ENCODE measurements at places on chromosomes 12 and 14.
A peak's percentile ranks its signal among the peaks of the same experiment; 100 is the strongest.

GRCh38 chr12:118337194-118337838 is 35.4 kb downstream of the TAOK3 start:
- no peak overlapping the region for H3K27ac ChIP-seq
- no peaks in the 10 kb centered on the region for H3K27me3 ChIP-seq
- no peak overlapping the region for H3K4me3 ChIP-seq
- no peaks in the 10 kb centered on the region for H3K36me3 ChIP-seq
- DNase-seq: no peak

DNA sequence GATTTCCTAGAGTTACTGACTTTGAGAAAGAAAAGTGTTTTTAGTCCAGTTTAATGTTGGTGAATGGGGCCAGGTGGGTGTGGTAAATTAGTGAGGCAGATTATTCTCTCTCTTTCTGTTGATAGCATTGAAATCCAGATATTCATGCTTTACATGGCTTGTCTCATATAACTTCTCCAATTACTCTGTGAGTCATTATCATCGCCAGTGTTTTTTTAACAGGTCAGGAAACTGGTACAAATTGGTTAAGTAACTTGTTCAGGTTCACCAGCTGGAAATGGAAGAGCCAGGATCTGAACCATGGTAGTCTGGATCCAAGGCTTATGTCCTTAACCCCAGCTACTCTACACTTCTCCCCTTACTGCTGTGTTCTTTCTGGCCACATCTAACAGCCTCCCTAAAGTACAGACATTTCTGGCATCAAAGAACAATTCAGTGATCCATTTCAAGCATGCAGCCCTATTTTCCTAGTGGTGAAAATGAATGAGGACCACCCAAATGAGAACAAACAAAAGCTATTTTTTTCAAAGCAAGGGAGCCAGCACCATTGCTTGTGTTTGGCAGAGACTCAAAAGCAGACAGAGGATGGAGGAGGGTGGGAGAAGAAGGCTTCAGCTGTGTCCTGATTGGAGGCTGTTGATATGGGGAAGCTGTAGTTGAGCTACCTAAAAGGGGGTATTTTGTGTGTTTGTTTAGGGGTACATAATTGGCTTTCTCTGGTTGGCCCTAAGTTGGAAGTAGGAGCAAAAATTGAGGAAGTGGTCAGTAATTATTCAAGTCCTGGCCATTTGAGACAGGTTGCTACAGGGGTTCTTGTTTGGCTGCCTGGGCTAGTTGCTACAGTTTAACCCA is 1.7 kb downstream of the IRAK3 start:
- H3K4me3 ChIP-seq: no peak overlapping the region
- H3K27ac ChIP-seq: no peak overlapping the region
- no peak for DNase-seq
- no peaks in the 10 kb centered on the region for H3K27me3 ChIP-seq
- peaks cover 10% of the 10 kb centered on the region for H3K4me1 ChIP-seq

GRCh38 chr14:73977896-73978295 is 27.8 kb downstream of the COQ6 start:
- DNase-seq: no peak
- H3K4me3 ChIP-seq: no peak overlapping the region
- no peaks in the 10 kb centered on the region for H3K4me1 ChIP-seq
- H3K36me3 ChIP-seq: no peaks in the 10 kb centered on the region

DNA sequence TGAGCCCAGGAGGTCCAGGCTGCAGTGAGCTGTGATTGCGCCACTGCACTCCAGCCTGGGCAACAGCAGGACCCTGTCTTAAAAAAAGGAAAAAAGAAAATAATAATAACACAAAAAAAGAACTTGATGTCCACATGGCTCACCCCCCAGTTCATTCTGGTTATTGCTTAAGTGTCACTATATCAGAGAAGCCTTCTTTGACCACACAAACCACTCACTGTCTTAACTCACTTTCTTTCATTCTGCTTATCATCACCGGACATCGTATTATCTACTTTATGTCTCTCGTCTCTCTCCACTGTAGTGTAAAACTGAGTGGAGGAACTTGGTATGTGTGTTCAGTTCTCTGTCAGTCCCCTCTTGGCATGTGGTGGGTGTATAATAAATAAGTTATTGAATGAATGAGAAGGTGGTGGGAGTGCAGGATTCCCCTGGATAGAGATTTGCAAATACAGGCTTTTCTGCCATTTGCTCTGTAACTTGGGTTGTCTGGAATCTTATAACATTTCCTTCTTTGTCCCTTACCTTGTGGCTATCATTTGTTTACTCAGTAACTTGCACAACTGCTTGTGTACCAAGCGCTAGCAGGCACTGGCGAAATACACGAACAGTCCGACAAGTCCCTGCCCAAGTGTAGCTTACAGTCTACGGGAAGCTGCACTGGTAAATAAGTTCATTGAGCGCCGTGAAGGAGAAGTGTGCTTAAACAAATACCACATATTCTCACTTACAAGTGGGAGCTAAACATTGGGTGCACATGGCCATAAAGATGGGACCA is 86.6 kb upstream of the TRAF3 start:
- H3K36me3 ChIP-seq: no peaks in the 10 kb centered on the region
- H3K4me3 ChIP-seq: no peak overlapping the region
- H3K27ac ChIP-seq: no peak overlapping the region

DNA sequence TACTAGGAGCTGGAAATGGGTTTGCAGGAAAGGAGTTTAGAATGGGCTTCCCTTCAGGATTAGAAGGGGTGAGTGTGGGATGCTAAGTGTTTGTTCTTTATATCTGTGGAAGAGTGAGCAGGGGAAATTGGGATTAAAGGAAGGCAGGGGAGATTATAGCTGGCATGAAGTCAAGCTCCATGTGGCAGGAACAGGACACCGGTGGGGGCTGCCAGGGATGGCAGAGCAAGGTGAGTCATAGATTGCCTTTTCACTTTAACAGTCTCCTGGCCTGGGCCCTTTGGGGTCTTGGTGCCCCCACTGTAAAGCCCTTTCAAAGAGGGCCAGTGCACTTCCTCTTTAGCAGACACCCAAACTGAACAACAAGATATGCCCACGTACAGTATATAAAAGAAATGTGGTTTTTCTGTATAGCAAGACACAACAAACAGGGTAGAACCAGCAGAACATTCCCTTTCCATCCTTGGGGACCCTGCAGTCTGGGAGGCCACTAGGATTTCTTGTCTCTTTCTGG is 23.1 kb upstream of the FBXO21 start:
- H3K27me3 ChIP-seq: no peaks in the 10 kb centered on the region
- DNase-seq: no peak
- H3K4me3 ChIP-seq: no peak overlapping the region
- H3K36me3 ChIP-seq: no peaks in the 10 kb centered on the region
- peaks cover 6% of the 10 kb centered on the region for H3K4me1 ChIP-seq
- H3K27ac ChIP-seq: no peak overlapping the region

GRCh38 chr12:104352106-104352713 is 48.7 kb downstream of the EID3 start:
- no peak overlapping the region for H3K27ac ChIP-seq
- no peaks in the 10 kb centered on the region for H3K27me3 ChIP-seq
- no peak overlapping the region for H3K4me3 ChIP-seq

- H3K4me3 ChIP-seq: peak within 1 kb of the TSS; percentile 87
- peaks cover 19% of the 10 kb centered on the region for H3K4me1 ChIP-seq
- no peaks in the 10 kb centered on the region for H3K36me3 ChIP-seq
- peak; percentile 51 for DNase-seq
- H3K27ac ChIP-seq: peak within 1 kb of the TSS; percentile 99
Measured at GRCh38 chr12:50763639-50764285, at the start of gene ATF1. TSS of gene ATF1 (plus strand) at chr12:50764101. CDS start at chr12:50780146, 16,045 bp downstream.

DNA sequence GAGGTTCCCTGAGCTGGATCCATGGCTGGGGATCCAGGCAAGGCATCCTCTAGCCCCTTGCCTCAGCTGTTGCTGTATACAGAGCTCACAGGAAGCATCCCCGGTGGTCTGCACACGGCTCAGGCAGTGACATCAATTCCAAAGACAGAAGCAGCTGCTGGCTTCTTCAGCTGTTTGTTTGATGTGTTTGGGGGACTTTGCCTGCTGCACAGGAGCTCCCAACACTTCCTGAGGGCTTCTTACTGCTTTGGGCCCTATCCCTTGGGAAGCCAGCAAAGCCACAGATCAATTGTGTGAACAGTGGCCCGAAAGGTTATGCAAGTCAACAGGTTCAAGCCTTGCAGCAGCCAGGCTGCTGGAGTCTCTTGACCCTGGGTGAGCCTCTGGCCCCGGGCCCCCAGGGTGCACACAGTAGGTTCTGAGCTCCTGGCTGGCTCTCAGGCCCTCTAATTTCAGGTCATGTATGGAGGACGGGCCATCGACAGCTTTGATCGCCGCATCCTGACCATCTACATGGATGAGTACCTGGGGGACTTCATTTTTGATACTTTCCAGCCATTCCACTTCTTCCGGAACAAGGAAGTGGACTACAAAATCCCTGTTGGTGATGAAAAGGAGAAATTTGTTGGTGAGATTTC is 42.6 kb downstream of the CCDC92 start:
- H3K27me3 ChIP-seq: no peaks in the 10 kb centered on the region
- no peaks in the 10 kb centered on the region for H3K36me3 ChIP-seq
- no peak for DNase-seq
- H3K4me1 ChIP-seq: no peaks in the 10 kb centered on the region
- H3K4me3 ChIP-seq: no peak overlapping the region
- no peak overlapping the region for H3K27ac ChIP-seq

DNA sequence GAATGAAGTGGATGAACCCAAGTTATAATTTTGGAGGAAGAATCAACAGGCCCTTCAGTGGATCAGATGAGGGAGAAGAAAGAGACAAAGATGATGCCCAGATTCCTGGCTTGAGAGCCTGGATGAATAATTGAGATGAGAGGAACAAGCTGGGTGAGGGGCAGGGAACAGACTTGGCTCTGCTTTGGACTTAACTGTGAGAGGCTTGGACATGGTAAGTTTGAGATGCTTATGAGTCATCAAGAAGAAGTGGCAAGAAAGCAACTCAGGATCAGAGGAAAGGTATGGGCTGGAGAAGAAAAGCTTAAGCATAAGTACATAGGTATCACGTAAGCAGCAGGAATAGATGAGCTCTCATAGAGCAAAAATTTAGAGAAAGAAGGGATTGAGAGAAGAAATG is 55.3 kb downstream of the FIGNL2 start:
- no peaks in the 10 kb centered on the region for H3K4me1 ChIP-seq
- H3K36me3 ChIP-seq: no peaks in the 10 kb centered on the region
- H3K27me3 ChIP-seq: no peaks in the 10 kb centered on the region
- DNase-seq: no peak
- no peak overlapping the region for H3K4me3 ChIP-seq

DNA sequence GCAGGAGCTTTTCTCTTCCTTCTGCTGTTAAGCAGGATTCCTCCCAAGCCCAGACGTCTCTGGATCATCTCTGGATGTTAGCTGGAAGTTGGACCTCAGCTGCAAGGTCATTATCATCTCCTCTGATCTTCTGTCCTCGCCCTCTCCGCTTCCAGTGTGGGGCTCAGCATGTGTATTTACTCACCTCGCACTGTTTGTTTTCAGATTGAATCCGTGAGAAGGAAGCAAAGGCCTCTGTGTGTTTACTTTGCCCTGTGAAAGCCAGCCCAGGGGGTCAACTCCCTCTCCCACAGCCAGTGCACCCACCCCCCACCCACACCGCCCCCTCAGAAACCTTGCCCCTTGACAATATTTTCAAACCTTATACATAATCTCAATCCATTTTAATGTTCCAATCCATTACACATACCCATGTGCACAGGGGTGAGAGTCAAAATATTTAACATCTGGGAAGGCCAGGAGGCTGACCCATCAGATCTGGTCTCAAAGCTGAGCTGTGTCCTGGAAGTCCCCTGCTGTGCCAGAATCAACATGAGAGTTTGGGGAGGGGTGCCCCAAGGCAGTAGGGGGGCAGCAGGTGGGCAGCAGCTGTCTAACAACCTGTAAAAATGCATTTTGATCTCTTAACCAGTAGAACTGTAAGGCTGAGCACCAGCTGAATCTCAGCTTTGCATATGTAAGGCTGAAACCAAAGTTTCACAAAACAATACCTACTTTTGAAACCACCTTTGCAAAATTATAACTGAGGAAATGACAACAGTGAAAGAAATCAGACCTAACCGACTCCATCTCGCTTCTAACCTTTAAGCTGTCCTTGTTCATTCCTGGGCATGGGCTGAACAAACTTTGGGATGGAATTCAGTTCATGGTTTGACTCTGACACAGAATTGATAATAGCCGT is 157.9 kb downstream of the ZNF664 start:
- no peaks in the 10 kb centered on the region for H3K4me1 ChIP-seq
- H3K4me3 ChIP-seq: no peak overlapping the region
- no peaks in the 10 kb centered on the region for H3K36me3 ChIP-seq
- no peaks in the 10 kb centered on the region for H3K27me3 ChIP-seq
- DNase-seq: no peak

Data from esophagus squamous epithelium (tissue), 5 donors.